ENCODE measurements at places on chromosomes 4 and X. TPM values are rescaled to one million over a fixed set of nuclear protein-coding genes. Genes with fewer than 3 reads are reported as not detected.

- H3K4me3 ChIP-seq, result no peak overlapping the region
- H3K27ac ChIP-seq, result no peak overlapping the region
- no peaks in the 10 kb centered on the region for H3K36me3 ChIP-seq
- no peak for DNase-seq
Observed at GRCh38 chrX:85836868-85837267, 210.5 kb downstream of the CHM start.

GRCh38 chr4:116024954-116025708 lies 911.7 kb upstream of the NDST4 start:
- no peak for DNase-seq
- H3K27me3 ChIP-seq, result no peaks in the 10 kb centered on the region
- no peak overlapping the region for H3K27ac ChIP-seq
- H3K4me1 ChIP-seq, result no peaks in the 10 kb centered on the region
- H3K36me3 ChIP-seq, result no peaks in the 10 kb centered on the region

Gene GAB1
- 38.0 TPM for total RNA-seq

- H3K27ac ChIP-seq, result no peak overlapping the region
- H3K4me1 ChIP-seq, result no peaks in the 10 kb centered on the region
- DNase-seq, result no peak
- no peak overlapping the region for H3K4me3 ChIP-seq
Observed at GRCh38 chr4:188078116-188078515, 31.3 kb downstream of the TRIML2 start.
